GM23338 (cell line): ENCODE measurements at places on chromosomes 12 and 14. TPM values are rescaled to one million over a fixed set of nuclear protein-coding genes. Genes with fewer than 3 reads are reported as not detected.
A peak's percentile ranks its signal among the peaks of the same experiment; 100 is the strongest.

- DNase-seq, result no peak
Measured at GRCh38 chr14:71142375-71143038, 235.2 kb downstream of the PCNX1 start.

The FAM181A gene
- total RNA-seq, result not detected in 2 replicates

- DNase-seq, result no peak
Measured at GRCh38 chr12:33290703-33291102, 148.9 kb downstream of the SYT10 start.

DNA sequence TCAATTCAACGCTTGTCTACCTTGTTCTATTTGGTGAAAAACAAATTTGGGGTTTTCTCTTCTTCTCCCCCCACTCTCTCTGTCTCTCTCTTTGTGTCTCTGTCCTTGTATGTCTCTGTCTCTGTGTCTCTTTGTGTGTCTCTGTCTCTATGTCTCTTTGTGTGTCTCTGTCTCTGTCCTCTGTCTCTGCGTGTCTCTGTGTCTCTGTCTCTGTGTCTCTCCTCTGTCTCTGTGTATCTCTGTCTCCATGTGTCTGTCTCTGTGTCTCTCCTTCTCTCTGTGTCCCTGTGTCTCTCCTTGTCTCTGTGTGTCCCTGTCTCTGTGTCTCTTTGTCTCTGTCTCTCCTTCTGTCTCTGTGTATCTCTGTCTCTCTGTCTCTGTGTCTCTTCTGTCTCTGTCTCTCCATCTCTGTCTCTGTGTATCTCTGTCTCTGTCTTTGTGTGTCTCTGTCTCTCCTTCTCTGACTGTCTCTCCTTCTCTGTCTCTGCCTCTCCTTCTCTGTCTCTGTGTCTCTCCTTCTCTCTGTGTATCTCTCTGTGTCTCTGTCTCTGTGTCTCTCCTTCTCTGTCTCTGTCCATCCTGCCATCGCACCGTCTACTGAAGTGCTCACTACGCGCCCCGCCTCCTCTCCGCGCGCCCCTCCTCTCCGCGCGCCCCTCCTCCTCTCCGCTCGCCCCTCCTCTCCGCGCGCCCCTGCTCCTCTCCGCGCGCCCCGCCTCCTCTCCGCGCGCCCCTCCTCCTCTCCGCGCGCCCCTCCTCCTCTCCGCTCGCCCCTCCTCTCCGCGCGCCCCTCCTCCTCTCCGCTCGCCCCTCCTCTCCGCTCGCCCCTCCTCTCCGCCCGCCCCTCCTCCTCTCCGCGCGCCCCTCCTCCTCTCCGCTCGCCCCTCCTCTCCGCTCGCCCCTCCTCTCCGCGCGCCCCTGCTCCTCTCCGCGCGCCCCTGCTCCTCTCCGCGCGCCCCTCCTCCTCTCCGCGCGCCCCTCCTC is 12.8 kb downstream of the LRCOL1 start:
- DNase-seq, result peak; percentile 73

The TAS2R50 gene
- total RNA-seq, result 3.4 and 5.7 TPM in 2 replicates

DNA sequence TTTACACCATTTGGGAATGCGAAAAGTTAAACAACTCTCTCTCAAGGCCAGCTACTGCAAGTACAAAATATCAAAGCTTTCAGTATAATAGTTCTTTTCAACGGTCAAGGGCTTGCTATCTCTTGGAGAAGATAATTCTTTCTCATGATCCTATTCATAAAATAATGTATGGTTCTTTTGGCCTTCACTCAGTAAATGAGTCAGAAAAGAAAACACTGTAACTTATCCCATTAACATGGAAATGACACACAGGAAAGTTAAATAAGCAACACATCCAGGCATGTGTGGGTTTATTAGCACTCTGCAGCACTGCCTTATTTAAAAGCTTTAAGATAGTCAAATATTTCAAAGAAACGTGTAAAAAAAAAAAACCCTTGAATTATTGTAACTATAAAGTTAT is 36.9 kb downstream of the ZFC3H1 start:
- no peak for DNase-seq

- peak; percentile 32 for DNase-seq
Measured at GRCh38 chr14:29039171-29039570, 272.6 kb downstream of the FOXG1 start.

The KRT1 gene
- not detected in 2 replicates for total RNA-seq

GRCh38 chr14:59333668-59334067 is 131.5 kb downstream of the GPR135 start:
- DNase-seq, result no peak

The CLEC9A gene
- total RNA-seq, result not detected in 2 replicates

The CLEC12A gene
- not detected in 2 replicates for total RNA-seq
